ENCODE measurements at places on chromosomes 1 and 21.

DNA sequence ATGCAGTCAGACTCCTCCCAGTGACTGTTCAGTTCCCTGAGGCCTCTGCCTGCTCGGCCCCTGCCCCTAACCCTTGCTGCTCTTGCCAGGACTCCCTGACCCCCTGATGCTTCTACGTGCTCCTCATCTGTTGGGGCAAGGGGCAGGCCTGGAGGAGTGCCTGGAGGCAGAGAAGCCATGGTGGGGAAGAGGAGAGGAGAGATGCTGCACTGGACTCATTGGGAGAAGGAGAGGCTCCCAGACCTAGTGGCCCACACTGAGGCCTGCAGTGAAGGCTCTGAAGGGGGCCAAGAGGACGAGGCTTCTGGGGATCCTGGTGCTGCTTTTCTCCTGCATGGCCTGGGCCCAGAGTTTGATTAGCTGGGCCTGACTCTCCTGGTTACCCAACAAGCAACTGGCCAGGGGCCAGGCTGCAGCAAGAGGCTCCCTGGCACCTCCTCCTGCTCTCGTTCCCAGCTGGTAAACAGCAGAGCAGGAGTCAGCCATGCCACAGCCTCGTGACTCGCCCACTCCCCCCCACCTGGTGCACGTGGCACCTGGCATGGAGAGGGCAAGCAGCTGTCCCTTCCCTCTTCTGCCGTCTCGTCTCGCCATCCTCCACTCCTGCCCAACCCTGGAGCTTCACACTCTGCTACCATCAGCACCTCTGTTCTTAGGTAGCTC, 847 bp upstream of the RORC start:
- no peak for DNase-seq

DNA sequence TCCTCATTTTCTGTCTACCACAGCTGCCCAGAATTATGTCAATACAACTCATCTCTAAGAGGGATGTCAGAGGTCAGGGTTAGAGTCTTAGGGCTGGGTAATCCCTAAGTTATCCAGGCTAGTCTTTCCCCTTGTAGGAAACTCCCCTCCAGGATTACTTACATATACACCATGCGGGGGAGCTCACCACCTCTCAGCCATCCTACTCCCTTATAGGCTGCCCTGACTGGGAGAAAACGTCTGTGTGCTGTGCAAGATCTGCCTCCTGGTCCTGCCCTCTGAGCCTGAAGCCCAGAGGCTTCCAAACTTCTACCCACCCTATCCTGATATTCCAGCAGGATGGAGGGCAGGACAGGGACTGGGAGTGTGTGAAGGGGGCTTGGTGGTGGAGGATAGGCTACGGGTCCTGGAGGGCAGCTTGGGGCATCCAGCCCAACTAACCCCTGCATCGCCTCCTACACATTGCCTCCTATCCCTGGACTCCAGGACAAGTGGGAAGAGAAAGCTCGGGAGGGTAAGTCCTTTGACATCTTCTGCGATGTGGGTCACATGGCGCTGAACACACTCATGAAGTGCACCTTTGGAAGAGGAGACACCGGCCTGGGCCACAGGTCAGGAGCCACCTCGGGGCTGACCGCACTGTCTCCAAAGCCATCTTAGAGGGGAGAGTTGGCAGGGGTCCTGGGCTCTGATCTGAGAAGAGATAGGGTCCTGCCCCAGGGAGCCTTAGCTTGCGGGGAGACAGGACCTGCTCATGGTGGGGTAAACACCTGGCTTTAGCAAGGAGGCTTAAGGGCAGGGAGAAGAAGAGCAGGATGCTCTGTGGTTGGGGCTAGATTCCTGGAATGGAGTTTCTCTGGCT, 14.4 kb downstream of the CYP4B1 start:
- DNase-seq: no peak

- DNase-seq: no peak
Measured at GRCh38 chr1:25554886-25555752, 11.7 kb downstream of the LDLRAP1 start.

DNA sequence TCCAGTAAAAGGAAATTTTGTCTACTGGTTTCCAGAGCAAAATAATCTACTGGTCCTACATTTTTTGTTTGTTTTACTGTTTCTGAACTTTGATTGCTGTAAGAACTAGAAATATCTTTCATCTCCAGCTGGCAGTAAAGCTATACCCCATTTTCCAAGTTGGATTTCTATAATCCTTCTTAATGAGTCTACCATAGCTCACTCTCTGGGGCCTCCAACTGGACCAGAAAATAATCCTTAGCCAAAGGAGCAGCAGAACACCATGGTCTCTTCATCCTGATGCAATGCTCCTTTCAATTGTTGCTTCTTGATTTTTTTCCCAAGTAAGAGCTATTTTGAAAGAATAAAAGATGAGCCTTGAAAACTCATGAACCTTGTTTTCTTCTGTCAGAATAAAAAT, 110.0 kb upstream of the COL11A1 start:
- no peak for DNase-seq

- no peak for DNase-seq
Measured at GRCh38 chr1:46333300-46334029, 7.1 kb upstream of the NSUN4 start.

DNA sequence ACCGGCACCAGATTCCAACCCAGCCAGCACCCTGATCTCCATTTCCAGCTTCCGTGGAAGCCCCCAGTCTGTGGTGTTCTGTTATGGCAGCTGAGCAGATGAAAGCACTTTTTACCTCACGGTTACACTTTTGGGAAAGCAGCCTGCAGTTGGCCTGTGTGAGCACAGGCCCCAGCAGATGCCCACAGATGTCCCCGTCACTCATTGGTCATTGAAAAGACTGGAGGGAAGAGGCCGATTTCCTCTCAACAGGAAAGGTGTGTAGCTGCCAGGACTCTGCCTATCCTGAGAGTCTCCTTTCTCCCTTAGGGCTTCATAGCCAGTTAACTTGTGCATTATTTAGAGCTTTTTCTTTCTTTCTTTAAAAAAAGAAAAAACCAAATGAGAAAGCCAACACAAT, 123.0 kb downstream of the PCBP3 start:
- DNase-seq: no peak

GRCh38 chr1:181314959-181315358, 168.4 kb upstream of the CACNA1E start:
- DNase-seq: no peak

GRCh38 chr1:147177611-147178380, 5.5 kb upstream of the PRKAB2 start:
- DNase-seq: no peak

GRCh38 chr1:30274976-30275621, 448.3 kb downstream of the MATN1 start:
- DNase-seq: no peak

GRCh38 chr1:247435759-247436147, 19.8 kb downstream of the NLRP3 start:
- DNase-seq: no peak

GRCh38 chr1:171191992-171192391, 6.9 kb downstream of the FMO2 start:
- no peak for DNase-seq

- DNase-seq: no peak
Measured at GRCh38 chr1:110200666-110201065, 9.4 kb upstream of the KCNC4 start.

DNA sequence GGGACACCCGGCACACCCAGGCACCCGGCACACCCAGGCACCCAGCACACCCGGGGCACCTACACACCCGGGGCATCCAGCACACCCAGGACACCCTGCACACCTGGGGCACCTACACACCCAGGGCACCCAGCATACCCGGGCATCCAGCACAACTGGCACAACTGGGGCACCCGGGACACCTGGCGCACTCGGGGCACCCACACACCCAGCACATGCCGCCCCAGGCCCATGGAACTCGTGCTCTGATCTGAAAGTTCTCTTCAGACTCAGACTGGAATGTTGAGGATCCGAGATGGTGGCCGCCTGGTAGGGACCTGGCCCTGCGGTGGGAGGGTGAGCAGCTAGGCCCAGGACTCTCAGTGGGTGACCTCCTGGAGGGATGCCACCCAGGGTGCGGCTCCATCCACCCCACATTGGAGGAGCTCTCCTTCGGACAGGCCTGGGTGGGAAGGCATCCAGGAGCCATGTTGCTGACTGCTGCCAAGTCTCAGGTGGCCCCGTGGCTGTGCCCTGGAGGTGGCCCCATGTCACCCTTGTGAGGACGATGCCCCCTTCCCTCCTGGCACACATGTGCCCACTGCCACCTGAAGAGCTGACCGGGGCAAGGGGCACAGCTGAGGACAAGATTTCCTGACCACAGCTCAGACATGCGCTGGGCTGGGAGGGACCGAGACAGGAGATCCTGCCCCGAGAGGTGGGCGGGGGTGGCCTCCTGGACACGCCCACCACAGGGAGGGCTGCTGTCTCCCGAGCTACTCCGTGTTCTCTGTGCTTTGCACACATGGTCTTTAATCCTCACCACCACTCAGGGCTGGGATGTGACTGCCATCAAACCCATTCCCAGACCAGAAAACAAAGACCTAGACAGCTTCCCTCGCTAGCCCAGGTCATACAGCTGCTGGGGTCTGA, 37.0 kb downstream of the UBE2G2 start:
- DNase-seq: no peak

- DNase-seq: no peak
Measured at GRCh38 chr1:36115200-36115669, 9.8 kb downstream of the COL8A2 start.

GRCh38 chr1:109805486-109806165, 41.9 kb upstream of the EPS8L3 start:
- no peak for DNase-seq

DNA sequence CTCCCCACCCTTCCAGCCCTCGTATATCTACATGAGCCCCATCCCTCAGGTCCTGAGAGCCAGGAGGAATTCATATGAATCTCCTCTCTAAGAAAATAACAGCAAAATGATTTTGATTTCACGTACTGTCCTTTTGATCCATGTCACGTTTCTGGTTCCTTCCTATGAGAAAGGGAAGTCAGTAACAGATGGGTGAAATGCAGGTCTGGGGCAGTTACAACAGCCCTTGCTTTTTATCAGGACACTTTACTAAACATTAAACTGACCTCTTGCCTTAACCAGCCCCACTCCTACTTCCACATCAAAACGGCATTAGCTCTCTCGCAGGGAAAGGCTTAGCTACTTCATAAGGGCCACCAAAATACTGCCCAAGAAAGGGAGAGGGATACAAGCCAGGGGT, 59.0 kb downstream of the SPATA46 start:
- no peak for DNase-seq
